Dorsolateral prefrontal cortex (tissue), 122 donors: ENCODE measurements at places on chromosomes 1 and 21. TPM values are rescaled to one million over a fixed set of nuclear protein-coding genes. Genes with fewer than 3 reads are reported as not detected.

DNA sequence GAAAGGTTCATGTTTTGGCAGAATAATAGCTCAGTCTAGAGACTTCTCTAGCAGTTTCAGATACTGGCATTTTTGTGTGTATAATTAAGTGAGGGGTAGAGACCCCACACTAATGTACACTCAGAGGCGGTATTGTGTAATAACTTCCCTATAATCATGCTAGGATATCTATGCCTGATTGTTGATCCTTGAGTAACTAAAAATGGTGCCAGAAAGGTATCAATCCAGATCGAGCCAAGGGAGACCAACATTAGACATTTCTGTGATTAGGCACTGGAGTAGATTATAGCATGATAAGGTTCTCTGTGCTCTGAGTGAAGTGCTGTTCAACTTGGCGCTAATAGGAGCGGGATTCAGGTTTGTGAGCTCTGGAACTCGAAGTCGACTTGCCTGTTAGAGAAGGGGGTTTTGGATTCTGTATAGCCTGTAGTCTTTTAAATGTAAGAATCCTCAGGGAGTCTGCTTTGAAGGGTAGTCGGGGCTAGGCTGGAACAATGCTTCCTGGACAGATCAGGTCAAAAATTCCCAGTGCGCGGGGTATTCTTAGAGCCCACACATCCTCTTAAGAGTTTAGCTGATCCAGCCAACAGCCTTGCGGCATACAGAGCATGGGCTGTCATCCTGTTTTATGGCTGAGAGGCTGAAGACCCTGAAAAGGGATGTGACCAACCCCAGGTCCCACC, 24.2 kb downstream of the MAN1C1 start:
- DNase-seq, result no peak

GRCh38 chr1:107830526-107830925, 134.5 kb downstream of the VAV3 start:
- DNase-seq, result no peak

GRCh38 chr1:91842563-91842962, 43.4 kb downstream of the TGFBR3 start:
- DNase-seq, result no peak

The PDE9A gene
- 21.1 TPM for total RNA-seq

DNA sequence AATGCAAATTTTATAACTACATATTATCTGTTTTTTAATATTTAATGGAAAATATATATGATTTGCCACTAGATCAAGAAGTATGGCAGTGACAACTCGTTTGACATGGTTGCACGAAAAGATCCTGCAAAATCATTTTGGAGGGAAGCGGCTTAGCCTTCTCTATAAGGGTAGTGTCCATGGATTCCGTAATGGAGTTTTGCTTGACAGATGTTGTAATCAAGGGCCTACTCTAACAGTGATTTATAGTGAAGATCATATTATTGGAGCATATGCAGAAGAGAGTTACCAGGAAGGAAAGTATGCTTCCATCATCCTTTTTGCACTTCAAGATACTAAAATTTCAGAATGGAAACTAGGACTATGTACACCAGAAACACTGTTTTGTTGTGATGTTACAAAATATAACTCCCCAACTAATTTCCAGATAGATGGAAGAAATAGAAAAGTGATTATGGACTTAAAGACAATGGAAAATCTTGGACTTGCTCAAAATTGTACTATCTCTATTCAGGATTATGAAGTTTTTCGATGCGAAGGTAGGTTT, 556 bp downstream of the IFI44 start:
- DNase-seq, result no peak

The IL23R gene
- total RNA-seq, result not detected

GRCh38 chr1:182235952-182236650, 155.5 kb downstream of the GLUL start:
- peak; percentile 45 for DNase-seq

GRCh38 chr1:151309811-151310323, 17.3 kb downstream of the PI4KB start:
- DNase-seq, result no peak

- DNase-seq, result peak; percentile 77
These were observed at the start of gene TP53BP2 for GRCh38 chr1:223845810-223846682. Gene TP53BP2, minus strand, starts transcription at chr1:223845947. Its CDS starts 267 bp downstream, at chr1:223845680.

- no peak for DNase-seq
These were observed 147.3 kb downstream of the LBR start for GRCh38 chr1:225280563-225280962.

DNA sequence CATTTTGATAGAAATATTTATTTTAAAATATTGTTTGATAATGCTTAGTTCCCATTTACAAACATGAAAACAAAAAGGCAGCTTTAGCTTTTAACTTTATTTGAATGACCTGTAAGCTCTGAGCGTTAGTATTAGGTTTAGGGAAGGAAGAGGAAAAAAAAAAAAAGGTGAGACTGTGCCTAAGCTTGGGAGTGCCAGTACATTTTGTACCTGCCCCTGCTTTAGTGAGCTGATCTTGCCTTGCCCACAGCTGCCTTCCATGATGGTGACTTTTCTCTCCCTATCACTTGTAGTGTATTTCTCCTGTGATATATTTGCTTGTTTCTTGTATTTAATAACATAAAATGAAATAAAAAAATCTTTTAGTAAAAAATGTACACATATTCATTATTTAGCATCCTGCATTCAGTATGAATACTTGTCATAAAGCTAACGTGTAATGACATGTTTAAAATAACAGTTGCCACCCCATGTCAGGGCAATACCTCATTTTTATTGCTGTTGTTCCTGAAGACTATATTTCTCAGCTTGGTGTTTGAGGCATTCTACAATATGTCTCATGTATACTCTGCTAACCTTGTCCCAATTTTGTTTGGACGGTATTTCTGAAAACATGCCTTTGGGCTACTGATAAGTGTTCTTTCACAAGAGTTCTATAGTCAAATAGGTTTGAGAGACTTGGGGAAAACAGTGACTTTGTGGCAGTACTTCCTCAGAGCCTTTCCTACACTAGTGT, 76.3 kb downstream of the NEK7 start:
- DNase-seq, result no peak

The TRIM58 gene
- total RNA-seq, result 4.2 TPM

DNA sequence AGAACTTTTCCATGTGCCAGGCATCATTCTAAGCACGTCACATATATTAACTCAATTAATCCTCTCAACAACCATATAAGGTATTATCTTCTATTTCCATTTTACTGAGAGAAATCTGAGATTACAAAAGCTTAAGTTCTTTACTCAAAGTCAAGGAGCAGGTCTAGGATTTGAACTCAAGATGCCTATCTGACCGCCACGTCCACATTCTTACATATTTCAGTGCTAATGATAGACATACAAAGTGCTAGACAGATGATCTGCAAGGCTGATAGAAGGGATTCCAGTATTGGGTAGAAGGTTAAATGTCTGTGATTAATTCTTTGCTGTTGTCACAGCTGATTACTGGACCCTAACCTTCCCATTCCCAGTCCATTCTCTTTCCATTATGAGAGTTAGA, 4.4 kb downstream of the ATP5PB start:
- no peak for DNase-seq

DNA sequence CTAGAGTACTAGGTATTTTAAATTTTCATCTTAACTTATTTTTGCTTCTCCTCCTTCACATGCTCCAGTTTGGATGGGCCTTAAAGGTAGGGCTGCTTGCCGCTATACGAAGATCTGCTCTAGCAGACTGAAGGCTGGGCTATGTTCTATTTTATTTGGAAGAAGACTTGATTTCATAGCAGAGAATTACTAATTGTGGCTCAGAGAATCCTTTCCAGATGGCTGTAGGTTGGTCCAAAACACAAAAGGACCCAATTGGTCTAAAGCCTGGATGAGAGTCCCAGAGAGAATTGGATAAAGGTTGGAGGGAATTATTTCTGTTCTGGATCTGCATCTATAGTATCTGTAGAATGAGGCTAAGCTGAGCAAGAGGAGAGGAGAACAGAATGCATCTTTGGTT, 719.4 kb upstream of the PTBP2 start:
- DNase-seq, result no peak

GRCh38 chr1:236251587-236251986, 30.2 kb downstream of the ERO1B start:
- no peak for DNase-seq

The LDLRAD1 gene
- not detected for total RNA-seq

DNA sequence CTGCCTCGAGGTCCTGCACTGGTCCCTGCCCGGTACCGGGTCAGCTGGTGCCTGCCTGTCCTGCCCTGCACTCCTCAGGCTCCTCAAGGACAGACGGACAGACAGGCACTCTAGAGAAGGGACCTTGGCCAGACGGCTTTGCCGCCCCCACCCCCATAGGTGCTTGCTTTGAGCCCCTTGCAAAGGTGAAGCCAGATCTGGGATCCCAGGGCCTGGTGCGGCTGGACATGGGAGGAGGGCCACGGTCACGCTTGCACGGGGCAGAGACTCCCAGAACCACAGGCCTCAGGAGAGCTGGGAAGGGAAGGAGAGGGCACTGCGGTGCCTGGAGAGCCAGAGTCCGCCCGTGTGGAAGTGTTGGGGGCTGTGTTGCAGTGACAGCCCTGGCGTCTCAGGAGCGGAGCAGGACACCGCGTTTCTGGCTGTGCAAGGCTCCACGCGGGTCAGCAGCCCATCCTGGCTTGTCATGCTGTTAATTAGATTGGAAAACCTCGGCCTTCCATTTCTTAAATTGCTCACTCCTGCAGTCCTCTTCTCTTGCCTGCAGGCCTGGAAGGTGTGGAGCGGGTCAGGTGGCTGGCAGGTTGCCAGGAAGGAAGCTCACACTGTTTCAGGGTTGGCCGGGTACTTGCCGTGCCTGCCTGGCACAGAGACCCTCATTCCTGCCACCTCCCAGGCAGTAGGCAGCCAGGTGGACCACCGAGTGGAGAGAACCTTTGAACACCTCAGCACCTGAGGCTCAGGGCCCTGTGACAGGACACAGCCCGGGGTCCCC, 16.3 kb downstream of the COL18A1 start:
- DNase-seq, result no peak

The UAP1 gene
- 33.1 TPM for total RNA-seq

GRCh38 chr1:33387625-33388024, 43.3 kb downstream of the PHC2 start:
- no peak for DNase-seq

GRCh38 chr1:46749921-46750404, 31.0 kb upstream of the EFCAB14 start:
- DNase-seq, result no peak

DNA sequence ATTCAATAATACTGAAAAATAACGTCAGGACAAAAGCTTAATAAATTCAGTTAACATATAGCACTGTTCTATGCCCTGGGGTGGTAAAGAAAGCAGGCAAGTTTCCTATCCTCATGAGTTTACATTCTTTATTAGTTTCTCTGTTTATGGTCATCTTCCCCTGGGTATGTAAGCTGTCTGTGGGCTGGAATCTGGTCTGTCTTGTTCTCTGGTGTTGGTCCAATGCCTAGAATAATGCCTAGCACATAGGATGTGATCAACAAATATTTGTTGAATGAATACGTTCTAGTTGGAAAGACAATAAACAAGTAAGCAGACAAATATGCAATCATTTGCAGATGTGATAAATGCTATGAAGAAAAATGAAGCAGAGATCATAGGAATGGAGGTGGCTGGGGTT, 7.2 kb upstream of the IGSF3 start:
- DNase-seq, result no peak

The GUCA2B gene
- total RNA-seq, result not detected
